ENCODE measurements at places on chromosomes 7 and 10. TPM values are rescaled to one million over a fixed set of nuclear protein-coding genes. Genes with fewer than 3 reads are reported as not detected.

The SPDYE2 gene
- total RNA-seq = not detected

DNA sequence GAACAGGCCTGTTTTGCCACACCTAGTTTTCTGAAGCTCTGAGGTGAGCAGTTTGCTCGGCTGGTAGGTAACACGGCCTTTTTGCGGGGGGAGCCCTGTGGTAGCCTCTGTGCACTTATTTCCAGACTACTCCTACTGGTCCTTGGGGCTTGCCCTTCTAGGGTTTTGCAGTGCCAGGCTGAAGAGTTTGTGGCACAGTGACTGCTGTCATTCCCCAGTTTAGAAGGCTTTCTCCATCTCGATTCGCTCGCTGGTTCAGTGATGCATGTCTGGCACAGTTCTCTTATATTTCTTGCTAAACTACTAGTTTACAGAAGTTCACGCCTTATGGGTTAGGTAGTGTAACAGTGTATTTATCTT is 711 bp downstream of the KIF20B start:
- no peak for DNase-seq

DNA sequence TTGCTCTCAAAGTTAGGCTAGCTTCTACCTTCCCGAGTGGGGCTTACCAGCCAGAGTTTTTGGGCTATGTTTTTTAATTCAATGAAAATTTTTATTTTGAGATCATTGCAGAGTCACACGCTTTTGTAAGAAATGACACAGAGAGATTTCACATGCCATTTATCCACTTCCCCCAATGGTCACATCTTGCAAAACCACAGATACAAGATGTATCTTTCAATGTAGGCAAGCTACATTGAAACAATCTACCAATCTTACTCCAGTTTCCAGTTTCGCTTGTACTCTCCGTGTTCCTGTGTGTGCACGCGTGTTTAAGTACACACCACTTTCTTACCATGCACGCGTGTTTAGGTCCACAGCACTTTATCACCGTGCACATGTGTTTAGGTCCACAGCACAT is 89.4 kb upstream of the LEP start:
- no peak for DNase-seq

The IDE gene
- total RNA-seq = 31.4 TPM

DNA sequence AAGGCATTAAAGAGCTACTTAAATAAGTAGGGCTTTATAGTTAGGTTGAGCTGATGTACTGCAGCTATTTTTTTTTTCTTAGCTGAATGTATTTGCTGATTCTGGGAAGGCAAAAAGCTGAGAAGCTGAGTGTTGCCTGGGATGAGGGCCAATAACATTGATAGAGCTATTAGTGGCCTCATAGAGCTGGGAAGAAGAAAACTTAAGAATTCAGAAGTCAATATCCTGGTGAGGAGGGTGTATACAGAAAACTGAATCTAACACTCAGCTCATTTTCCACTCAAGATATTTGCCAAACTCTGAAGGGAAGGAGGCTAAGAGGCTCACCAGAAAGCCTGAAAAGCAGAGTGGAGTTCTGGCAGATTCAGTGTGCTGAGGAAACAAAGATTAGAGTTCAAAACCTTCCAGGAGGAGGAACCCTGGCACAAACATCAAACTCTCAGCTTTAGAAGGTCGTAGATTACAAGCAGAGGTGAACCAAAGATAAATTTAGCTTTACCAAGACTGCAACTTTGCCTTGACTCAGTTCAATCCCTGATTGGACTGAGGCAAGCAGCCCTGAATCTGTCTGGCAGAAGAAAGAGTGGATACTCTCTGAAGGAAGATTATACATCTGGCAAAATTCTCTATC is 11.3 kb downstream of the PPP1R3C start:
- DNase-seq = no peak

DNA sequence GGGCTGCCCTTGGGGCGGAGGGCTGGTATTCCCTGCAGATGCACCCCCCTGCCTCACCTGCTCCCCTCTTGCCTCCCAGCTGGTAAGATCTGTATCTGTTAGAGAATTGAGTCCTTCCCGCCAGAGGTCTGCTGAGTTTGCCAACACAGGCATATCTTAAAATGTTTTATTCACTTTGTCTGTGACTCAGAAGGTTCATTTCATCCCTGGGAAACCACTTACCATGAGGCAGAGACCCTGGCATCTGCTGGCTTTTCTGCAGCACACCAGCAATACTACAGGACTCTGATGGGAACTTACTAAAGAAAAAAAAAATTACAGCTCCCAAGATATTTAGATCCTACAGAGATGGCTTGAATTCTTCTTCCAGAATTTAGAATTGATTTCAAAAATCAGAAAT is 131.3 kb downstream of the PLPP4 start:
- DNase-seq = no peak

GRCh38 chr10:72278668-72279393 is 5.1 kb downstream of the DDIT4 start:
- no peak for DNase-seq

DNA sequence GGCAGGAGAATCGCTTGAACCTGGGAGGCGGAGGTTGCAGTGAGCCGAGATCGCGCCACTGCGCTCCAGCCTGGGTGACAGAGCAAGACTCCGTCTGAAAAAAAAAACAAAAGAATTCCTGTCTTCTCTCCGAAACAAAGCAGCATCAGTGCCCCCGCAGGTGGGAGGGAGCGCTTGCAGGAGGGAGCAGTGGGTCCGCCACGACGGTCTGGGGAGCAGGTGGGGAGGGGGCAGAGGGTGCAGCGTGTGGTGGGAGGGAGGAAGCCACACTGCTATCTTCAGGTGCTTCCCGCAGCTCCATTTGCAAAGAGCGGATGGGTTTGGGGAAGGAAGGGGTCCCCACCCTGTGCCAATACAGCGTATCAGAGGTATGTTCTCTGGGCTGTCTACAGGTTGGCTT is 31.7 kb downstream of the LIMK1 start:
- no peak for DNase-seq

- DNase-seq = peak; percentile 30
Measured at GRCh38 chr10:133279326-133280226, 2.9 kb upstream of the ADAM8 start.

DNA sequence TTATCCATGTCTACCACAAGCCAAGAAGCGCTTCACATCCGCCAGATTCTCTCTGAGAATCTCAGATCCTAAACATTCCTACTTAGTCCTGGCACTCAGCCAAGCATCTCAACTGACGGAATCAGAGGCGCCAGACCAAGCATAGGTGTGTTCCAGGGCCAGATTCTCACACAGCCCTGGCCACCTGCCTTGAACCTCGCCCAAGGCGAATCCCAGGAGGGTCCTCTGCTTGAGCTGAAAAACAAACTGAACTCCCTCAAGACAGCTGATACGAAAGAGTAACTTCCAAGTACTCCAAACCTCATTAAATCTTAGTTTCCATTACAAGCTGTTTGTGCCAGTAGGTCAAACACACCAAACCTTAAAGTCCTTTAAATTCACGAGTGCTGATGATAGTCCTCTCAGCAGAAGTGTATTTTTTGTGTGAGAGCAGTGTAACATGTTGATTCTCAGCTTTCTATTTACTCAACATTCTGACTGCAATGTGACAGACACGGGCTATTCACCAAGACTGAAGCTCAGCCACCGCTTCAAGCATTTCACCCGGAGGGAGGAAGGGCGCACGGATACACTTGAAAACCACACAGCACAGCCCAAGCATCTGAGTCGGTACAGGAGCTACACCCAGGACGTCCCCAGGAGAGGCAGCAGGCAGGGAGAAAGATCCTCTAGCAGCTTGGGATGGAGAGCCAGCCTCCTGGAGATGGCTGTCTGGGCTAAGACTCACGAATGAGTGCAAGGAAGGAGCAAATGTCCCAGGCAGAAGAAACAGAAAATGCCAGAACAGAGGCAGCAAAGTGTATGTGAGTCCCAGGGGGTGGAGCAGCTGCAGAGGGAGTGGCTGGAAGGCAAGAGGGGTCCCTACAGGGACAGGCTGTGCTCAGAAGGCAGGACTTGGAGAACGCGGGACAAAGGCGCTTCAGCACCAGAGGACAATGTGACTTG is 6.0 kb downstream of the PARD3 start:
- DNase-seq = no peak

DNA sequence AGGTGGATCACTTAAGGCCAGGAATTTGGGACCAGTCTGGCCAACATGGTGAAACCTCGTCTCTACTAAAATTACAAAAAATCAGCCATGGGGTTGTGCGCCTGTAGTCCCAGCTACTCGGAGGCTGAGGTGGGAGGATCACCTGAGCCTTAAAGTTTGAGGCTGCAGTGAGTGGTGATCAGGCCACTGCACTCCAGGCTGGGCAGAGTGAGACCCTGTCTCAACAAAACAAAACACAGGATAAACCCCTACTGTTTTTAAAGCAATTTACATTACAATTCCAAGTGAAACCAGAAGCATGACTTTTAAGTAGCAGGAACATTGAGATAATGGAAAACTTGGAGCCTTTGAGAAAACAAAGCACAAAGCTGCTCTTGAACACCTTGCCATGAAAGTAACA is 92.4 kb upstream of the BTBD16 start:
- no peak for DNase-seq

DNA sequence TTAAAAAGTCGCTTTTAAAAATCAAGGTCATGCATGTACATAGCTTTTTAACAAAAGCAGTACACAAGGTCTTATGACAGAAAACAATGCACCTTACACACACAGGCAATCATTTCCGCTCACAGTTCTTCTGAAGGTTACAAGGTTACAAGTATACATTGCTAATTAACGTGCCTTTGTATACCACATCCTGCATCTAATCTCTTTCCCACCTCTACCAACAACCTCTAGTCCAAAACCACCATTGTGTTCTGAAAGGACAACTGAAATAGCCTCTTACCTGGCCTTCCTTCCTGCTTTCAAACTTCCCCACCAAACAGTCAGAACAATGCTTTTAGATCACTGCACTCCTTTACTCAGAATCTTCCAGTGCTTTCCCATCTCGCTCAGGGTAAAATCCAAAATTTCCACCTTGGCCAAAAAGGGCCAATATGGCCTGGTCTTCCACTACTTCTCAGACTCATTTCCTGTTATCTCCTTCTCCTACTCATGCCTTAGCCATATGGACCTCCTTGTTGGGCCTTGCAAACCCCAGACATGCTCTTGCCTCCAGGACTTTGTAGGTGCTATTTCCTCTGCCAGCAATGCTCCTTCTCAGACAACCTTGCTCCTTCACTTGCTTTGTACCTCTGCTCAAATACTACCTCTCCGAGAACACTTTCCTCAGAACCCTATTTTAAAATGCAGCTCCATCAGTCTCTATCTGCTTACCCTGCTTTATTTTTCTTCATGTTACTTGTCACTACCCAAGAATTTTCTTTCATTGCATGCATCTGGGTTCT is 205.4 kb downstream of the DNAJC1 start:
- DNase-seq = no peak

The MRLN gene
- not detected for total RNA-seq

The CRPPA gene
- 2.3 TPM for total RNA-seq

DNA sequence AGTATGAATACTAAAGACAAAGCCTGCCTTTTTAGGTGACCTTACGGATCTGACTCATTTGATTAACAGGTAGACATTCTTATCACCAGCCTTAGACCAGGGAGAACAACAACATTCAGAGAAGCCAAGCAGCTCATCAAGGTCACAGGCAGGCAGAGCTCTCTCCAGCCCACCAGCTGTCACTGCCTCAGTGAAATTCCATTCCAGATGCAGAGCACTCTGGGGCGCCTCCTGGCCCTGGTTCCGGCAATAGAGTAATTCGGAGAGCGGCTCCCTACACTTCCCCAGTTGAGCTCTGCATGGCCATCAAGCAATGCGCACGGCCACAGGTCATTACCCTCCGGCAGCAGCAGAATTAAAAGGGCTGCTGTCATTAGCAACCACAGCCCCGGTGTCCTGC is 164.7 kb downstream of the TCERG1L start:
- no peak for DNase-seq

The HTR5A gene
- not detected for total RNA-seq

GRCh38 chr10:88980800-88981199 is 9.8 kb upstream of the FAS start:
- no peak for DNase-seq

The PTPRN2 gene
- 34.3 TPM for total RNA-seq

Data from Peyer's patch (tissue), 4 donors.